Left lung (tissue), 14 donors: ENCODE measurements at places on chromosomes 5 and 9. TPM values are rescaled to one million over a fixed set of nuclear protein-coding genes. Genes with fewer than 3 reads are reported as not detected.
A peak's percentile ranks its signal among the peaks of the same experiment; 100 is the strongest.

Gene SLC6A7
- not detected for total RNA-seq

Gene UBAP2
- 28.2 TPM for total RNA-seq

Gene FABP6
- total RNA-seq = 1.2 TPM

Gene GGTA1
- total RNA-seq = 4.8 TPM

Gene LCN15
- not detected for total RNA-seq

Gene TGFBI
- 222 TPM for total RNA-seq

Gene CCDC192
- not detected for total RNA-seq

Gene ZNF883
- 3.4 TPM for total RNA-seq

Gene WDR31
- 3.5 TPM for total RNA-seq

Gene MCIDAS
- not detected for total RNA-seq

Gene PCDHGA4
- 2.6 TPM for total RNA-seq

Gene COL5A1
- 357 TPM for total RNA-seq

DNA sequence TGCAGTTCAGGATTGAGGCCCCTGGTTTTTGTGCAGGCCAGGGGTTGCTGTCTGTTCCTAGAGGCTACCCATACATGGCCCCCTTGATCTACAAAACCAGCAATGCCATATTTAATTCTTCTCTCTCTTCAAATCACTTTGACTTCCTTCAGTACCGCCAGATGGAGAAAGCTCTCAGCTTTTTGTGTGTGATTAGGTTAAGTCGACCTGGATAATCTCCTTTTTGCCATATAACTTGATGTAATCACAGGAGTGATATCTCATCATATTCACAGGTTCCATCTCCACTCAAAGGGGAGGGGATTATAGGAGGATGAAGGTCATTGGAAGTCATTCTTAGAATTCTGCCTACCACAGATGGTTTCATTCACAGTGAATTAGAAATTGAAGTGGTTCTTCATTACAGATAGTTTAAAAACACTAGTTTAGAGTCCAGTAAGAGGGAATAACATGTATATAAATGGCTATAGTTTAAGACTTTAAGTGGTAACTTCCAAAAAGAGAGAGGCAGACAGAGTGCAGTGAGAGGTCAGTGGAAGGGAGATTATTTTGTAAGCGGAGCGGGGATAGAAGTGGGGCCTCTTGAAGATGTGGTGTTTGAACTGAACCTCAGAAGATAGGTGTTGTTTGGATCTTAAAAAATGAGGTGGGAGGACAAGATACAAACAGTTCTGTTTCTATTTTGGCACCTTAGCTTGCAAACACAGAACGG is 85.9 kb downstream of the GALNT10 start:
- no peak for DNase-seq
- no peaks in the 10 kb centered on the region for H3K27me3 ChIP-seq
- H3K4me1 ChIP-seq = peaks cover 3% of the 10 kb centered on the region

- H3K4me3 ChIP-seq = no peak overlapping the region
- no peaks in the 10 kb centered on the region for H3K27me3 ChIP-seq
- H3K4me1 ChIP-seq = no peaks in the 10 kb centered on the region
These were observed 288.7 kb downstream of the FBXL17 start for GRCh38 chr5:108093186-108093585.

DNA sequence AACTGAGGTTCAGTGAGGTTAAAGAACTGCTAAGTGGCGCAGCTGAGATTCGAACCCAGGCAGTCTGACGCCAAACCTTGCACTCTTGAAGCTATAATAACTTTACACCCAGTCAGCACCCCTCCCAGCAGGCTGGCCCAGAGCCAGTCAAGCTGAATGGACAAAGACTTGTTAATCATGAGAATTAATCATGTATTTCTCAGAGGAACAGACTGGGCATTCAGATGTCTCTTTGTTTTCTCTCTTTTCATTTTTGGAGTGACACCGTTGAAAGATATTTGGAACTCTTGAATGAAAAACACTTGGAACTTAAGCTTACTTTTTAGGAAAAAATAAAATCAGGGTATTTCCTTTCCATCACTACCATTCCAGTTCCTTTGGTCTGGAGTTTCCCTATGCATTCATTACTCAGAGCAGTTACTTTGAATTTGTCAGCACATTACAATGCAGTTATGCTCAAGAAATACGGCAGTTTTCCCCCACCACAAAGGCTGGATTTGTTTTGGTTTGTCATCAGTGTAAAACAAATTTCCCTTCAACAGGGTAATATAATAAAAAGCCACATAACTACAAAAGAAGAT is 22.6 kb upstream of the MAMDC2 start:
- no peak for DNase-seq
- no peaks in the 10 kb centered on the region for H3K36me3 ChIP-seq
- no peaks in the 10 kb centered on the region for H3K27me3 ChIP-seq
- H3K27ac ChIP-seq = no peak overlapping the region
- H3K4me3 ChIP-seq = no peak overlapping the region
- no peaks in the 10 kb centered on the region for H3K4me1 ChIP-seq

DNA sequence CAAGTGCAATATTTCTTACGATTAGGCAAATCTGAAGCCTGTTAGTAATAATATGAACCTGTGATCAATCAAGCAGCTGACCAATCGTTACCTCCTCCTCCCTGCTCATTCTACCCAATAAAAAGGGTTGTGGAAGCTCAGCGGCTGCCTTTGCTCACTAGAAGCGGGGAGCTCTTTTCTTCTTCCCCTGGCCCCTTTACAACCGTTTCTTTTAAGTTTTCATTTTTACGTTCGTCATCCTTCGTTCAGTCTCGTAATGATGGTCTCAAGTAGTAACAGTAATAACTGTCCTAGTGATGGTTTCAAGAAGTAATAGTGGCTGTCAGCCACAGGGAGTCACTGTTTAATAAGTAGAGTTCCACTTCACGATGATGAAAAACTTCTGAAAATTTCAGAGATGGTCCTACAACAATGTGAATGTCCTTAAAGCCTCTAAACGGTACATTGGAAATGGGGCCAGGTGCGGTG is 6.2 kb downstream of the UGT3A2 start:
- no peak overlapping the region for H3K27ac ChIP-seq
- no peaks in the 10 kb centered on the region for H3K36me3 ChIP-seq
- no peaks in the 10 kb centered on the region for H3K4me1 ChIP-seq
- H3K27me3 ChIP-seq = no peaks in the 10 kb centered on the region
- H3K4me3 ChIP-seq = no peak overlapping the region

- no peak overlapping the region for H3K4me3 ChIP-seq
- H3K27ac ChIP-seq = no peak overlapping the region
- peaks cover 8% of the 10 kb centered on the region for H3K4me1 ChIP-seq
- H3K36me3 ChIP-seq = no peaks in the 10 kb centered on the region
These were observed 41.1 kb upstream of the CDC42SE2 start for GRCh38 chr5:131222731-131223130.

DNA sequence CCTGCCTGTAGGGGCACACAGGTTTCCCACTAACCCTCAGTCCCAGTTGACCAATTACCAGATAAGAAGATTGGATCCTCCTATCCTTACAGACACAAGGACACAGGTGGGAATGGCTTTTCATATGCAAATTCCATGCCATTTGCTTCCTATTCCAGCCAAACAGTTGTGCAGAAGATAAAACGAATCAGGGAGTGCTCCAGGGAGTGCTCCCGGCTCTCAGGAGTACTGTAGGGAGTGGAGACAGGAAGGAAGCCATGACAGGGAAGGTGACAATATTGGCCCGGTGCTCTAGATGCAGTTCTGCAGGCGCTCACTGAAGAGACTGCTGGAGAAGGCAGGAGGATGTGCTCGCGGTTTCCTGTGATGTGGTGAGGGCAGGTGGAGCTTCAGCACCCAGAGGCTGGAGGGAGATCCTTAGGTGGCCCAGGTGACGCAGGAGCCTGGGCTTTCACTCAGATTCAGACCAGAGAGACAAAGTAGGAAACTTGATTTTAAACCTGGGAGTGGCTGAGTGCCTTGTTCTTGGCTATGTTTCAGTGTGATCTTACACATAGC is 260.0 kb downstream of the AUH start:
- peaks cover 12% of the 10 kb centered on the region for H3K4me1 ChIP-seq
- no peaks in the 10 kb centered on the region for H3K27me3 ChIP-seq
- no peak overlapping the region for H3K4me3 ChIP-seq
- H3K36me3 ChIP-seq = no peaks in the 10 kb centered on the region

GRCh38 chr5:57956636-57957035 is 474.0 kb upstream of the ACTBL2 start:
- no peaks in the 10 kb centered on the region for H3K4me1 ChIP-seq
- no peaks in the 10 kb centered on the region for H3K27me3 ChIP-seq
- no peak overlapping the region for H3K4me3 ChIP-seq
- H3K27ac ChIP-seq = no peak overlapping the region
- no peak for DNase-seq
- H3K36me3 ChIP-seq = no peaks in the 10 kb centered on the region

- H3K4me3 ChIP-seq = no peak overlapping the region
- no peaks in the 10 kb centered on the region for H3K4me1 ChIP-seq
- no peaks in the 10 kb centered on the region for H3K27me3 ChIP-seq
These were observed 53.8 kb downstream of the ADRB2 start for GRCh38 chr5:148880197-148880596.

GRCh38 chr9:9912459-9912858 is 700.3 kb downstream of the PTPRD start:
- no peak for DNase-seq
- H3K27ac ChIP-seq = no peak overlapping the region
- no peaks in the 10 kb centered on the region for H3K27me3 ChIP-seq
- no peak overlapping the region for H3K4me3 ChIP-seq

- H3K27ac ChIP-seq = no peak overlapping the region
- H3K4me1 ChIP-seq = peaks cover 8% of the 10 kb centered on the region
- H3K36me3 ChIP-seq = no peaks in the 10 kb centered on the region
- no peak overlapping the region for H3K4me3 ChIP-seq
- H3K27me3 ChIP-seq = no peaks in the 10 kb centered on the region
These were observed 30.9 kb downstream of the PRKACG start for GRCh38 chr9:68983008-68983411.

GRCh38 chr5:150284311-150284710 is 5.3 kb downstream of the CAMK2A start:
- no peak overlapping the region for H3K4me3 ChIP-seq
- H3K36me3 ChIP-seq = no peaks in the 10 kb centered on the region
- peaks cover 16% of the 10 kb centered on the region for H3K27me3 ChIP-seq
- H3K4me1 ChIP-seq = no peaks in the 10 kb centered on the region
- no peak for DNase-seq
- H3K27ac ChIP-seq = no peak overlapping the region

- H3K27me3 ChIP-seq = no peaks in the 10 kb centered on the region
- no peak overlapping the region for H3K4me3 ChIP-seq
- H3K27ac ChIP-seq = no peak overlapping the region
- peaks cover 4% of the 10 kb centered on the region for H3K4me1 ChIP-seq
- no peak for DNase-seq
- no peaks in the 10 kb centered on the region for H3K36me3 ChIP-seq
These were observed 23.4 kb downstream of the SPAAR start for GRCh38 chr9:35932735-35933134.

GRCh38 chr5:159186319-159186718 is 23.0 kb downstream of the RNF145 start:
- H3K36me3 ChIP-seq = no peaks in the 10 kb centered on the region
- no peak overlapping the region for H3K4me3 ChIP-seq
- H3K27ac ChIP-seq = peak overlapping the region; percentile 78
- H3K4me1 ChIP-seq = peaks cover 29% of the 10 kb centered on the region
- DNase-seq = no peak

DNA sequence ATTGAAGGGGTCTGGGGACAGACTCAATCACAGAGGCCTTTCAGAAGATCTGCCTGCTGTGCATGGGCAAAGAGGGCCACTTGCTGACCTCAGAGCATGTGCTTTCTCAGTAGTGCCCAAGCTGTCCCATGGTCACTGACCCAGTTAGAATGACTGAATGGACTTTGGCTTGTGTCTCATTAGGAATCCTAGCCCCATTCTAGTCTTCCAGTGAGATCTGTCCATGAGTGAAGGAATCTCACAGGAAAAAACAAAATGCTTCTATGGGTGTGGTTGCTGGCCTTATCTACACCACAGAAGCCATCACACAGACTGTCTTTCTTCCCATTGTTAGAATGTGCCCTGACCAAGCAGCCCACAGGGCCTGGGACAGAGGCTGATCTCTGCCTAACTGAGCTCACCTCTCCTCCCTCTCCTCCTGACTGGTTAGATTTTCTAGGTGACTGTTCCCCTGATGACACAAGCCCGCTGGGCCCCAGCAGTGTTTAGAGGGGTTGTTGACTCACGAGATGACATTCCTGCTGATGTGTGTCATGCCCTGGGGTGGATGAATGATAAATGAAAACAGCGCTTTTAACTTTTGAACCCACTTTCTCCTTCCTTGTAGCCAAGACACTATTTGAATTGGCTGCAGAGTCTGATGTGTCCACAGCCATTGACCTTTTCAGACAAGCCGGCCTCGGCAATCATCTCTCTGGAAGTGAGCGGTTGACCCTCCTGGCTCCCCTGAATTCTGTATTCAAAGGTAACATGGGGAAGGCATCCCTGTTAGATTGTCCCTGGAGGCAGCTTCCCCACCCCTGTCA is 24.8 kb downstream of the TGFBI start:
- peaks cover 54% of the 10 kb centered on the region for H3K36me3 ChIP-seq
- H3K27ac ChIP-seq = no peak overlapping the region
- DNase-seq = no peak
- no peaks in the 10 kb centered on the region for H3K27me3 ChIP-seq

DNA sequence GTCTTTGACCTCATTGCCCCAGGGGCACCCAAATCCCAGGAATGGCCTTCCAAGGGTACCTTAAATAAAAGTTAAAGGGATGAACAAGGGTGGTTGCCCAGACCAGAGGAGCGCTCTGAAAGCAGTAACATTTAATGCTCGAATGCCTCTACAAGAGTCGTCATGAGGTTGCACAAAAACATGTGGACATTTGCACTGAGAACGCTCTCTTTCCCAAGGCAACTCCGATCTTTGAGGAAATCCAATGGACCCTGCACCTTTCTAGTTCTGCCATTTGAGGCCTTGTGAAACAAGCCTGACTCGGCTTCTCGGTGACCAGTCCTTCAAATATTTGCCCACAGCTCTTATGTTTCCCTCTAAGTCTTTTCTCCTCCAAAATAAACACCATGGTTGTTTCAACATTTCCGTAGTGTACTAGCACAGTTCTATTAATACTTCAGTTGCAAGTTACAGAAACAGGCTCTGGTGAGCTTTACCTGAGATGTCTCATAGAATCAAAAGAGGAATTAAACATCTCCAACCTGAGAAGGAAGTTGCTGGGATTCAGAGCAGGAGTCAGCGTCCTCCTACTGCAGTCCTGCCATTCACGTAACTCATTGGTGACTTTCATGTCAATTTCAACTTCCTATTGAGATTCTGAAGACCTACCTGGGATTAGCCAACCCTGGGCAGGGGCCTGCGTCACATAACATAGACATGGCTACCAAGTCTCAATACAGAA is 168.8 kb upstream of the RAI14 start:
- H3K27ac ChIP-seq = peak overlapping the region; percentile 53
- no peak overlapping the region for H3K4me3 ChIP-seq

GRCh38 chr5:172119921-172120688 is 67.9 kb downstream of the STK10 start:
- H3K4me3 ChIP-seq = no peak overlapping the region
- peaks cover 40% of the 10 kb centered on the region for H3K36me3 ChIP-seq
- no peak overlapping the region for H3K27ac ChIP-seq
- no peaks in the 10 kb centered on the region for H3K27me3 ChIP-seq
- no peak for DNase-seq
- peaks cover 60% of the 10 kb centered on the region for H3K4me1 ChIP-seq

- no peaks in the 10 kb centered on the region for H3K4me1 ChIP-seq
- no peak for DNase-seq
- peaks cover 3% of the 10 kb centered on the region for H3K36me3 ChIP-seq
These were observed 71.9 kb downstream of the SMIM23 start for GRCh38 chr5:171857489-171857876.

GRCh38 chr9:8030095-8030494 is 230.5 kb upstream of the DMAC1 start:
- no peak for DNase-seq
- H3K36me3 ChIP-seq = no peaks in the 10 kb centered on the region
- no peaks in the 10 kb centered on the region for H3K27me3 ChIP-seq
- no peaks in the 10 kb centered on the region for H3K4me1 ChIP-seq
